Esophagus muscularis mucosa (tissue), 4 donors: ENCODE measurements at places on chromosomes 11 and 22.

DNA sequence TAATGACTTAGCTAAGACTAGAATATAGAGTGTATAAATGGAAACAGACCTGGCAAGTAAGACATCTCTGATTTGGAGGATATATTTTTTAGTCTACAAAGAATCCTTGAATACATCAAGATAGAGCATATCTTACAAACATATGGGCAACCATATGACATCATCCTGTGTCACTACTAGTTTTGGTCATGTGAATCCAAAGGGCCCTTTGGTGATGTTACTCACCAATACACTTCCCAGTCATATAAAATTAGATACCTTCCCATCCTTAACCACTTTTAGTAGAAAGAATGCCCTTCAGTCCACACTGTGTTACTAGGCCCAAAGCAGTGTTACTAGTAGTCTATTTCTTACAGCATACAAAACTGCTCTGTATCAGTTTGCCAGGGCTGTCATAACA is 31.6 kb downstream of the GRIA4 start:
- no peak overlapping the region for H3K27ac ChIP-seq
- no peaks in the 10 kb centered on the region for H3K4me1 ChIP-seq
- no peak for DNase-seq
- H3K4me3 ChIP-seq, result no peak overlapping the region
- no peaks in the 10 kb centered on the region for H3K27me3 ChIP-seq

DNA sequence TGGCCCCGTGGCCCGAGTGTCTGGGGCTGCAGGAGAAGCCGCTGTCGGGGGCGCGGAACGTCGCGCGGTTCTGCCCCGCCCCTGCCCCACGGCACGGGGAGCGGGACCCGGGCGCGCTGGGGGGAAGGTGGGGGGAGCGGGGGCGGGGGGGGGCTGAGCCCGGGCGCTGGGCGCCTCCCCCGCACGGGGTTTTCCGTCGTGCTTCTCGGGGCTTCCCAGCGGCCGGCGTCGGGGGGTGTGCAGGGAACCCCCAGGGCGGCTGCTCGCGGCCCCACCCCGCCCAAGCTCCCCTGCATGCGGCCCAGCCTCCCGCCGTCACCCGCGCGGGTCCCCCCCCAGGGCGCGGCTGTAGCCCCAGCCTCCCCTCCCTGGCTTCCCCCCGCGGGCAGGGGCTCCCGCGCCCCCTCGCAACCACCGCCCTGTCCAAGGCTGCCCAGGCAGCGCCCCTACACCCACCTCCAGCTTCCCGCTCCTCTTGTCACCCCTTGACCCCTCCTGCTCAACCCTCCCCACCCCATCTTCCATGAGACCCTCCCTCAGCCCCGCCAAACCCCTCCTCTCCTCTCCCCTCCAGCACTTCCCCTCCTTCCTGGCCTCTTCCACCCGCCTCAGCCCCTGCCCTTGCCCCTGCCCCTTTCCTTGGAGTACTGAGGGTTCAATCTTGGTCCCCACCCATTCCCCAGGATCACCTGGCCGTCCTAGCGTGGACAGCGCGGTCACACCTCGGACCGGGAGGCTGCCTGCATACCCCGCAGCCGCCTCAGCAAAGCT is 1.7 kb downstream of the IL17REL start:
- no peak for DNase-seq
- H3K27ac ChIP-seq, result no peak overlapping the region
- no peaks in the 10 kb centered on the region for H3K36me3 ChIP-seq
- peaks cover 32% of the 10 kb centered on the region for H3K4me1 ChIP-seq

GRCh38 chr11:100119176-100119575 is 567.9 kb upstream of the ARHGAP42 start:
- no peaks in the 10 kb centered on the region for H3K36me3 ChIP-seq
- DNase-seq, result no peak
- H3K27ac ChIP-seq, result no peak overlapping the region
- H3K4me1 ChIP-seq, result no peaks in the 10 kb centered on the region
- H3K27me3 ChIP-seq, result no peaks in the 10 kb centered on the region

GRCh38 chr11:102010776-102011494 is 36.3 kb upstream of the CFAP300 start:
- H3K27ac ChIP-seq, result peak overlapping the region; percentile 24
- H3K4me1 ChIP-seq, result peaks cover 8% of the 10 kb centered on the region
- no peaks in the 10 kb centered on the region for H3K27me3 ChIP-seq
- H3K36me3 ChIP-seq, result no peaks in the 10 kb centered on the region

DNA sequence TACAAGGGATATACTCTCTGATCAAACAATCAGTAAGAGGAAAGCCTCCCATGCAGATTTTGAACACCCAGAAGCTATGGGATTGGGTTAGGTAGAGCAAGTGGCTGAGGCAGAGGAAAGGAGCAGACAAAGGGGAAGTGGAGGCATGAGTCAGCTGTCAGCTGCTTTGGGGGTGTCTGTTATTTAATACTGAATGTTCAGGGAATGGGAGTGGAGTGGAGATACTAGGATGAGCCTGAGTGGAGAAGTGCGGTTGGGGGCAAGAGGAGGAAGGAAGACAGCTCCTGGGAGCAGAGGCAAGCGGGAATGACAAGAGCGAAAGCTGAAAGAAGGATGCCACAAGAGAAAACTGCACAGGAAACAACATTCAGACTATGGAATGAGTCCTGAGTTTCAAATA is 22.7 kb upstream of the TMPRSS5 start:
- H3K27me3 ChIP-seq, result no peaks in the 10 kb centered on the region
- H3K36me3 ChIP-seq, result peaks cover 3% of the 10 kb centered on the region
- H3K27ac ChIP-seq, result no peak overlapping the region
- DNase-seq, result no peak
- H3K4me3 ChIP-seq, result no peak overlapping the region

- no peaks in the 10 kb centered on the region for H3K27me3 ChIP-seq
- H3K27ac ChIP-seq, result peak overlapping the region; percentile 91
- DNase-seq, result no peak
- H3K36me3 ChIP-seq, result no peaks in the 10 kb centered on the region
- H3K4me3 ChIP-seq, result no peak overlapping the region
Measured at GRCh38 chr11:86741484-86741835, 58.9 kb upstream of the PRSS23 start.

GRCh38 chr11:61630089-61630488 is 49.2 kb upstream of the SYT7 start:
- no peak overlapping the region for H3K4me3 ChIP-seq
- peaks cover 10% of the 10 kb centered on the region for H3K4me1 ChIP-seq
- no peak for DNase-seq
- H3K27me3 ChIP-seq, result no peaks in the 10 kb centered on the region
- no peaks in the 10 kb centered on the region for H3K36me3 ChIP-seq
- no peak overlapping the region for H3K27ac ChIP-seq

- no peaks in the 10 kb centered on the region for H3K36me3 ChIP-seq
- no peak overlapping the region for H3K27ac ChIP-seq
- no peaks in the 10 kb centered on the region for H3K27me3 ChIP-seq
- DNase-seq, result no peak
- no peak overlapping the region for H3K4me3 ChIP-seq
Measured at GRCh38 chr11:16365581-16366228, 9.4 kb upstream of the SOX6 start.

- no peaks in the 10 kb centered on the region for H3K27me3 ChIP-seq
- DNase-seq, result no peak
- H3K4me1 ChIP-seq, result peaks cover 54% of the 10 kb centered on the region
- peak overlapping the region; percentile 79 for H3K4me3 ChIP-seq
Measured at GRCh38 chr11:117877120-117877784, 794 bp upstream of the FXYD6 start.

DNA sequence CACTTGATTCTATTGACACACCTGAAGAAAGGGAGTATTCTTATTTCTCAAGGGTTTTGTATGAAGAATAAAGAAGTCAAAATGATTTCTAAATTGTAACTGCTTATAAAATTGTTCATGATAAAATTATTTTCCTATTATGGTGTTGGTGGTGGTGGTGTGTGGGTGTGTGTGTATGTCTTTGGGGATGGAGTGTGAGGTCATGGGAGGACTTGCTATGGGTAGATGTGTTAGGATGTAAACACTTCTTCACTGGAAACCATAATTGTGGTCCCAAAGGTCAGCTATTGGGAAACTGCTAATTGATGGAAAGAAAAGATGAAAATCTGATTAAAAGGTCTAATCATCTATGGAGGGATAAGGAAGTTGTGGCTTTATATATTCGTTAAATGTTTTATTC is 5.1 kb downstream of the TRIM22 start:
- no peaks in the 10 kb centered on the region for H3K4me1 ChIP-seq
- no peaks in the 10 kb centered on the region for H3K27me3 ChIP-seq
- H3K4me3 ChIP-seq, result no peak overlapping the region
- no peak overlapping the region for H3K27ac ChIP-seq

- no peaks in the 10 kb centered on the region for H3K27me3 ChIP-seq
- DNase-seq, result no peak
- no peak overlapping the region for H3K27ac ChIP-seq
- H3K4me1 ChIP-seq, result no peaks in the 10 kb centered on the region
Measured at GRCh38 chr11:71138737-71139425, 113.5 kb downstream of the SHANK2 start.

DNA sequence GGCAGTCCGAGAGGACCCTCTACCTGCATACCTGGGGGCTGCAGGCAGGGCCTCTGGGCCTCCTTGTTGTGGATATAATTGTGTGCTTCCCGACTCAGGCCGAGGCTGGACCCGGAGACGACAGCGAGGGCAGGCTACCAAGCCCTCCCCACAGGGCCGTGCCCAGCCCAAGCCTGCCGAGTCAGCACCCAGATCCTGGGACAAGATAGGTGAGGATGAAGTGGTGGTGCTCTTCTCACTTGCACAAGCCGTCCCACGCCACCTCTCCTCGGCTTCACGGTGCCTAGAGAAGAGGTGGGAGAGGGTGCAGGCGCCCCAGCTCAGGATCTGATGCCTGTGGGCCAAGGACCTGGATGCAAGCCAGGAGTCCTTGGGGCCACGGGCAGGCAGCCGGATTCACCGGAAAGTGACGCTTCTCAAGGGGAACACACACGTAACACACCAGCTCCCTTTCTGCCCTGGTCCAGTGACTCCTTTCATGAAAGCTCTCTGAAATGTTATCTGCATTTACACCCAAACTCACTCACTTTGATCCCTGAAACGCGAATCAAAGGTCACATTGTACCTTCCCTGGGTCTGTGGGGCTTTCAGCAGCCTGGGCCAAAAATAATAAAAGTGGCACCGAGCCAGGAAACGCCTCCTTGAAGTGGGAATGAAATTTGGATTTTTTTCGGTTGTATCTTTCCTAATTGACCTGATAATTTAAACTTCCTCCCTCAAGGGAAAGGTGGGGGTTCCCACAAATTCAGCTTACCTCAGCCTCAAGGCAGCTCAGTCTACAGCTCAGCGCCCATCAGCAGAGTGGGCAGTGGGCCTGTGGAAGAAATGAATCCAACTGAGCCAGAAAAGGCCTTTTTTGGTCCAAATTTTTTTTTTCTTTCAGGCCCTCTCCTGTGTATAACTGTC is 1.1 kb upstream of the GNB1L start:
- peaks cover 28% of the 10 kb centered on the region for H3K4me1 ChIP-seq
- peak; percentile 92 for DNase-seq
- H3K27ac ChIP-seq, result peak overlapping the region; percentile 93

DNA sequence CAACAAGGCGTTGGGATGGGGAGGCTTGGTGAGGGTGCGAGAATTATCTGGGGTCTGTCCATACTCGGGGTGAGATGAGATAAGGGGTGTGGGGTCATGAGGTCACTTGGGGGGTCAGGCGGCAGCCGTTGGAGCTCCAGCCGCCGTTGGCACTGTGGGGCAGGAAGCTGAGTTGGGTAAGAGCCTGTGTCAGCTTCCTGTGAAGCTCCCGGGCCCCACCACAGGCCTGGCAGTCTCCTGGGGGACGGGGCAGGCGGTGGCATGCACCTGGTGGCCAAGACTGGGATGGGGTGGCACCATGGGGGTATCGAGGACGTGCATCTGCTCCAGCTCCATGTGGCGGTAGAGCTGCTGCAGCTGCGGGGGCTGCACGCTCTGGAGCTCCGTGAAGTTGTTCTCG is 7.1 kb upstream of the MYBPC3 start:
- H3K27ac ChIP-seq, result no peak overlapping the region
- no peaks in the 10 kb centered on the region for H3K36me3 ChIP-seq
- DNase-seq, result no peak
- peaks cover 18% of the 10 kb centered on the region for H3K4me1 ChIP-seq

GRCh38 chr11:125063429-125064043 is 431 bp downstream of the SLC37A2 start:
- no peaks in the 10 kb centered on the region for H3K36me3 ChIP-seq
- DNase-seq, result peak; percentile 91
- H3K27me3 ChIP-seq, result no peaks in the 10 kb centered on the region
